Astrocyte (in vitro differentiated cells and primary cell): ENCODE measurements at places on chromosomes 13 and 19. TPM values are rescaled to one million over a fixed set of nuclear protein-coding genes. Genes with fewer than 3 reads are reported as not detected.

Gene FXYD7
- total RNA-seq: 0.65 TPM in 1 of 2 replicates, not detected in the other

Gene ZNF284
- total RNA-seq: 3.6 and 3.7 TPM in 2 replicates

Gene ZNF57
- not detected in 2 replicates for total RNA-seq

Gene CASP14
- total RNA-seq: not detected in 2 replicates

Gene SWSAP1
- 1.7 and 1.8 TPM in 2 replicates for total RNA-seq

Gene SLAIN1
- 2.6 and 3.4 TPM in 2 replicates for total RNA-seq

Gene TYROBP
- not detected in 2 replicates for total RNA-seq

Gene C1QTNF9
- total RNA-seq: not detected in 2 replicates

Gene ZNF112
- total RNA-seq: 4.1 and 4.4 TPM in 2 replicates

Gene CYP2A6
- not detected in 2 replicates for total RNA-seq

Gene ZNF560
- total RNA-seq: not detected in 2 replicates

Gene CNN1
- 201 and 236 TPM in 2 replicates for total RNA-seq

Gene ZNF865
- total RNA-seq: 15.0 and 15.3 TPM in 2 replicates

Gene ZNF470
- 4.9 and 6.8 TPM in 2 replicates for total RNA-seq

Gene LIM2
- not detected in 2 replicates for total RNA-seq

Gene DNAAF3
- total RNA-seq: 1.3 and 1.8 TPM in 2 replicates

Gene CEACAM21
- 2.1 and 2.4 TPM in 2 replicates for total RNA-seq

Gene ERICH6B
- total RNA-seq: not detected in 2 replicates

Gene CEACAM1
- total RNA-seq: 1.1 and 1.7 TPM in 2 replicates
